Activated CD4-positive, alpha-beta T cell treated with anti-CD3 and anti-CD28 coated beads, Interleukin-2, amount 50 U/mL, for 24 hours (primary cell): ENCODE measurements at places on chromosomes 1 and 21.
A peak's percentile ranks its signal among the peaks of the same experiment; 100 is the strongest.

DNA sequence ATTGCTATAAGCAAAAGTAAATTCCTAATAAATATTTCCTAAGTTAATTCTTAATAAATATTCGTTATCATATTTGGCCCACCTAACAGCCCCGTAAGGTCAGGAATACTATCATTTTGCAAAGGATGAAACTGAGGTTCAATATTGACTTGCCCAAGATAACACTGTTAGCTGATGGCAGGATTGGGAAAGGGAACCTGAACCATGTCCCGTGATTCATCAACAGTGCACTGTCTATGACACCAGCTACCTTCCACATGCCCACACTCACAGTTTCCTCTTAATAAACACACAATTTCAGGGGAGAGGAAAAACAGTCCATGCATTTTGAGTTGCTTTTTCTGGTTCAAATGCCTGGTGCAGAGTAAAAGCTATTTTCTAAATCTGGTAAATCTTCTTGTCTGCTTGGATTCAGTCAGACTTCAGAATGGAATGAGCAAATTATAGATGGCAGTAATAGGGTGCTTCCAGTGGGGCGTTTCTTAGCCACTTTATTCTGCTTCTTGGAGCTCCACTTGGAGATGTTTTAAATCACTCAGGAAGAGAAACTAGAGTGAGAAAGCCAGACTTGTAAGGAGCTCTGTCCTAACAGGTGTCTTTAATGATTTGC is 354.6 kb downstream of the PDE4B start:
- DNase-seq = no peak

DNA sequence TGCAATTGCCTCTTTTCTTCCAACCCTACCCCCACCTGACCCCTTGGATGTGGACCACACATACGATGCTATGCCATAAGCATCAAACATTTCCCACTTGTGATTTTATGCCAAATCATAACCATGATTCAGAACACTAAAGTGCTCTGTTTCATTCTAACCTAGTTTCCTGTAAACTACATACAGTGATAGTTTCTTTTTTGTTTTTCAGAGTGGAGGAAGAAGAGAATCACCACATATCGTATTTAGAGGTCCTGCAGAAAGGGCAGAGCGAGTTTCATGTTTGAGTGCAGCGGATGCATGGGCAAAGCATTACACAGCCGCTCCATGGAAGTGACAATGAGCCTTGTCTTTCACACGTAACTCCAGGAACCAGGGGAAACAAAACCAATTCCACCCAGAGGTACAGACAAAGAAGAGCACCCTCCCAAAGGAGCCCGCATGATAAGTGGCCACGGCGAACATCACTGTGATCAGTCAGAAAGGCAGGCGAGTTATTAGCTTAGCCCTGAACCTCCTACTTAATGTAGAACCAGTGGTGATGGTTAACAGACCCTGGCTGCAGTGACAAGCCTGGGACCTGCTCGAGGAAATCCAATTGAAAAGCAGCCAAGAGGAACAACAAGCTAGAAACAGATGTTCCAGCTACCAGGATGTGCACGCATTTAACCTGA is 64.0 kb upstream of the ZNF281 start:
- DNase-seq = peak; percentile 22

DNA sequence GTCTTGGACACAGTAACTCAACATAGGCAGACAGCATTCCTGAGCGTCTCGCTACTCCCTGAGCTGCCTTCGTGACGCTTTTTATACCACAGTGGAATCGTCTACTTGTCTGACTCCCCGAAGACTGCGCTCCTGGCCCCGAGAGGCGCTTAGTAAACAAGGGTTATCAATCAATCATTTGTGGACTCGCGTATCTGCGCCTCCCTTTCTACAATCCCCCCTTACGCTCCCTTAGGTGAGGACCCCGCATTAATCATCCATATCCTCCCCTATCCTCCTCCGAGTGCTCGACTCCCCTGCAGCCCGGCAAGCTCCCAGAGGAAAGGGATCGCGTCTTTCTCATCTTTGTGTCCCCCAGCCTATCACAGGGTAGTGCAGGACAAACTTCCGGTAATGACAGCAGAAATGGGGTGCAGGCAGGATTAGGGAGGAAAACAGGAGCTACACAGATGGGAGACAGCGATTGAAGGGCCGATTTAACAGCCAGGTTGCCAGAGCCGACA is 522 bp downstream of the TMEM59 start:
- DNase-seq = peak; percentile 26

GRCh38 chr1:173149887-173150286 is 57.2 kb downstream of the TNFSF4 start:
- no peak for DNase-seq
